ENCODE measurements at places on chromosomes 16 and 17.
A peak's percentile ranks its signal among the peaks of the same experiment; 100 is the strongest.

- no peak for DNase-seq
These were observed 223.1 kb downstream of the SOX9 start for GRCh38 chr17:72343911-72344310.

- no peak for DNase-seq
These were observed 3.4 kb downstream of the SP6 start for GRCh38 chr17:47847341-47848197.

DNA sequence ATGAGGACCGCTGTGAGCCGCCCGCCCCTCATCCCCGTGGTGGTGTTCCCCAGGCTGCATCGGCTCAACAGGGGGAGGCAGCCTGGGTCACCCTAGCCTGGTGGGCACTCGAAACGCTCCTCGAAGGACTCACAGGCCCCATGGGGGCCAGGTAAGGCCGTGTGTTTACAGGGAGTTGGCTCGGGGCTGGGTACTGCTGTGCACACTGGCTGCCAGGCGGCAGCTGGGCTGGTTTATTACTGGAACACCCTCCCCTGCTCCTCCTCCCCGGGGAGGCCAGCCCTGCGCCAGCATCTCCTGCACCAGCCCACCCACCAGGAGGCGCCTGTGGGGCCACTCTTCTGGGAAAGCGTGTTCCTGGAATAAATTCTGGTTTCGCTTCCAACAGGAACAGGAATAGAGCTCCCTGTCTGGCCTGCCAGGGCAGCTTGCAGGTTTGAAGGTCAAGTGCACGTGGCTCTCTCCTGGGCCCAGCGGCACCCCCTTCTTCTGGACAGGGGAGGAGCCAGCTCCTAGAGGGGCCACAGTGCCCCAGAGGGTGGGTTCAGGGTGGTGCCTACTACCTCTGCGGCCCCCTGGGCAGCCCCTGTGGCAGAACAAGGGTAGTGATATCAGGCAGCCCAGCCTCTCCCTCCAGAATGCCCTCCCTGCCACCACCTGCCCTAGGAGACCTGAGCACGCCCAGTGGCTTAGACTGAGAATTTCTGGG, 11.3 kb downstream of the MCRIP1 start:
- DNase-seq: peak; percentile 50

- DNase-seq: no peak
These were observed 8.9 kb upstream of the MRTFB start for GRCh38 chr16:14062261-14062660.

DNA sequence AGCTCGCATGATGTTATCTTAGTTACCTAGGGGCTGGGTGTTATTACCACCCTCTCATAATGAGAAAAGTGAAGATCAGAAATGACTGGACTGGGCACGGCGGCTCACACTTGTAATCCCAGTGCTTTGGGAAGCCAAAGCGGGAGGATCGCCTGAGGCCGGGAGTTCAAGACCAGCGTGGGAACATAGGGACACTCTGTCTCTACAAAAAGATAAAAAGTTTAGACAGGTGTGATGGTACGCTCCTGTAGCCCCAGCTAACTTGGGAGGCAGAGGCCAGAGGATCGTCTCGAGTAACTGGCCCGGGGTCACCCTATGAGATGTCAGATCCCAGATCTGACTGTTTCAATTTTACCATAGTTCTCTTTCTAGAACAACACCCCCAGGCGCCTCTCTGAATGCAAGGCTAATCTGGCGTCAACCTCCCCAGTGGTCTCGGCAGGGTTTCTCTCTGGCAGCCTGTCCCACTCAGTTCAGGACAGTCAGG, 1.9 kb upstream of the CCDC102A start:
- DNase-seq: peak; percentile 67

- DNase-seq: no peak
These were observed 19.1 kb downstream of the GSPT1 start for GRCh38 chr16:11896486-11897176.

GRCh38 chr17:19702217-19702641, 14.2 kb downstream of the SLC47A2 start:
- DNase-seq: no peak

- DNase-seq: no peak
These were observed 4.4 kb upstream of the ASGR1 start for GRCh38 chr17:7183433-7184090.

DNA sequence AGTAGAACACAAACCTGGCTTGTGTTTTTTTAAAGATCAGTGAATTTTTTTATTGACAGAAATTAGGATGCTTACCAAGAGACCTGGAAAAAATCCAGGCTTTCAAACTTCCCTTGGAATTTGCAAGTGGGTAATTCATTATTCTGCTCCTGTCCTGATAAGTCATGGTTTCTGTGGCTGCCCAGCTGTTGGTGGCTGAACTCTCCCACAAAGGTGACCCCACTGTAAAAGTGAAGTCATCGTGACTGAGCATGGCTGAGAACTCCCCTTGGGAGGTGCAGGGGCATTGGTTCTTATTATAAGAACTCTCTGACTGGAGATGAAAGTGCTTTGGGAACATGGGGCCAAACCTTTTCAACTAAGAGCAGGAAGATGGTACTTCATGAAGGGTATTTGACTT, 46.6 kb upstream of the TANC2 start:
- DNase-seq: no peak

GRCh38 chr17:73268582-73269328, 7.1 kb upstream of the CPSF4L start:
- no peak for DNase-seq

DNA sequence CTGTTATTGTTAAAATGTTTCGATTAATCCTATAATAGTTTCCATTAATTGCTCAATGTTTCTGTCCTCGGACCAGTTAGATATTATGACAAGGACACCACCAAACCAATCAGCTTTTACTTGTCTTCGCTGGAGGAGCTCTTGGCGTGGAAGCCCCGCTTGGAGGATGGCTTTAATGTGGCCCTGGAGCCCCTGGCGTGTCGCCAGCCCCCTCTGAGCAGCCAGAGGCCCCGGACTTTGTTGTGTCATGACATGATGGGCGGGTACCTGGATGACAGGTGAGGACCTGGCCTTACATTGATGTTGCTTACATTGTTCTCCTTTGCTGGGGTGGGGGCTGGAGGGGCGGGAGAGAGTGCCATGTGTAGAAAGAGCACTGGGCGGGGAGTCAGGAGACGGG, 3.0 kb downstream of the ENGASE start:
- no peak for DNase-seq

DNA sequence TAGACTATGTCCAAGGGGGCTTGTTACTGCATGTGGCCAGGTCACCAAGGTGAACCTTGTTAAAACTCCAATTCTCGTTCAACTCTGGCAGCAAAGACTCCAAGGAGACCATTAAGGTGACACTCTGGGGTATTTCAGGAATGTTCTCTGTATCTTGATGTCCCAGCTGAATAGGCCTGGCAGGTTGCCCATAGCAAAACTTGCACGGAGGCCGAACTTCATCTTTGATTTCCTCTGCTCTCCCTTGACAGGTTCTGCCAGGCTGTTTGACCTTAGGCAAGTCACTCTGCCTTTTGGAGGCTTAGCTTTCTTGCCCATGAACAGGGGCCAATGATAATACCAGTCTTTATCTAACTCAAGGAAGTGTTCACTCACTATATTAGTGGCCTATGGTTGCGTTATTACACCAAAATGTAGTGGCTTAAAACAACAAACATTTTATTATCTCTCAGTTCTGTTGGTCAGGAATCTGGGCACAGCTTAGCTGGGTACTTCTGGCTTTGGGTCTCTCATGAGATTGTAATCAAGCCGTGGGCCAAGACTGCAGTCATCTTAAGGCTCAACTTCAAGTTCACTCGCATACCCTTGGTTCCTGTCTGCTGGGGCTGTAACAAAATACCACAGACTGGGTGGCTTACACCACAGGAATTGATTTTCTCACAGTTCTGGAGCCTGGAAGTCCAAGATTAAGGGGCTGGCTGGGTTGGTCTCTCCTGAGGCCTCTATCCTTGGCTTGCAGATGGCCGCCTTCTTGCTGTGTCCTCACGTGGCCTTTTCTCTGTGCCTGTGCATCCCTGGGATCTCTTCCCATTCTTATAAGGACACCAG, 168.5 kb downstream of the UTP18 start:
- no peak for DNase-seq

GRCh38 chr16:89922477-89922883, 662 bp upstream of the TUBB3 start:
- DNase-seq: peak; percentile 72

GRCh38 chr17:64503821-64504768, 2.0 kb downstream of the DDX5 start:
- DNase-seq: no peak

- peak; percentile 63 for DNase-seq
These were observed 491 bp downstream of the SLC25A19 start for GRCh38 chr17:75288770-75289114.

- peak; percentile 61 for DNase-seq
These were observed 3.6 kb downstream of the ZNF267 start for GRCh38 chr16:31876951-31877828.

DNA sequence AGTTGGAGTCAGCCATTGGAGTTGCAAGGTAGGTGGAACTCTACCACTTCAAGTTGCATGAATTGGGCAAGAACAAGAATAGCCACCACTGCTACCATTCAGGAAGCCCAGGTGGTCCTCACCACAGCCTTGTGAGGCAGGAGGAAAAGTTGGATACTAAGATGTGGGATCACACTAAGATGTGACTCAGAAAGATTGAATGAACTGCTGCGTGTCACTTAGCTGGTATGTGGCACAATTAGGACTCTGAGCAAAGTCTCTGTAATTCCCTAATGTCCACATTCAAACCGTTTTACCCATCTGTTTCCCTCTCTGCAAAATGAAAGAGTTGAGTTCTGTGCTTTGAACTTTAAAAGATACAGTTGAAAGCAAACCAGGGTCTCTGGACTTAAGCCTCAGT, 44.7 kb upstream of the HS3ST3A1 start:
- no peak for DNase-seq

GRCh38 chr16:4109250-4109736, 6.9 kb downstream of the ADCY9 start:
- DNase-seq: no peak

- no peak for DNase-seq
These were observed 24.5 kb downstream of the SLC7A5 start for GRCh38 chr16:87844809-87845208.

DNA sequence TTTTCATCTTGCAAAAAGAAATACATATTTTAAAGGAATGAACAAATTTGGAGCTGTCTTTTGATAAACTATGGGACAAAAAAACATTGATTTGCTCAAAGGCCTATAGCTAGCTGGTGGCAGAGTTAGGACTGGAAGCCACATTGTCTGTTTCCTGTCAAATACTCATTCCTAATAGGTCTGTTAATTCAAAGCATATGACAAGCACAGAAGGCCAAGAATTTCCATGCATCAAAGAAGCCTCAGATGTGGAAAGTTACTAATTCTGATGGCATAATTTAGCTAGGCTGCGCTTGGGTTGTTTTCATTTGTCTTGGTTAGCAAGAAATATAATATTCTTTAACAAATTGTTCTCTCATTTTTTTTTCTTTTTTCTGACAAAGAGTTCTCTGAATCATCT, 98.0 kb downstream of the CDK5R1 start:
- DNase-seq: no peak

DNA sequence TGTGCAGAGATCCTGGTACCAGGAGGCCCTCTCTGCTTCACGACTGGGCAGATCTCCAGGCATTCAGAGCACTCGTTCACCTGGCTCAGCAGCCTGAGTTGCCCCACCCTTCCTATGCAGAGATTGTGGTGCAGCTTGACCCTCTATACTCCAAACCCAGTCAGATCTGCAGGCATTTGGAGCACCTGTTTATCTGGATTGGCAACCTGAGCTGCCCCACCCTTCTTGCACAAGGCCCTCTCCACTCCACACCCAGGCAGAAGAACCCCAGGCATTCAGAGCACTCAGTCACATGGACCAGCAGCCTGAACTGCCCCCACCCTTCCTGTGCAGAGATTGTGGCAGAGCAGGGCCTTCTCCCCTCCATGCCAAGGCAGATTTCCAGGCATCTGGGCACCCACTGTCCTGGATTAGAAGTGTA, 88.4 kb upstream of the CDH5 start:
- DNase-seq: peak; percentile 7

DNA sequence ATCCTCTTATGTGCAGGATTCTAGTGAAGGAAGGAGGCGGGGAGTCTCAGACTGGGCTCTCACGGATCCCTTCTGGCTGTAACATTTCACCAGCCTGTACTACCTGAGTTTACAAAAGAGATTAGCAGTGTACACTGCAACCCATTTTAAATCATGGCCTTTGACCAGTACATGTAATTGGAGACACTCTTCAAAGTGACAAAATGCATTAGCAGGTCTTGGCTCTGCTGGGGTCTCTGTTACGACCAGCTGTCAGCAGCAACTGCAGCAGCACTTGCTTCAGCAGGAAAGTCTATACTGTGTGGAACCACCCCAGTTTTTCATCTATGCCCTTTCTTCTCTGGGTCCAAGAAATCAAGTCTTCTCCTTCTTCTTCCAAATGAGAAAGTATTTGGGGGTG, 322.8 kb upstream of the ASIC2 start:
- DNase-seq: no peak

DNA sequence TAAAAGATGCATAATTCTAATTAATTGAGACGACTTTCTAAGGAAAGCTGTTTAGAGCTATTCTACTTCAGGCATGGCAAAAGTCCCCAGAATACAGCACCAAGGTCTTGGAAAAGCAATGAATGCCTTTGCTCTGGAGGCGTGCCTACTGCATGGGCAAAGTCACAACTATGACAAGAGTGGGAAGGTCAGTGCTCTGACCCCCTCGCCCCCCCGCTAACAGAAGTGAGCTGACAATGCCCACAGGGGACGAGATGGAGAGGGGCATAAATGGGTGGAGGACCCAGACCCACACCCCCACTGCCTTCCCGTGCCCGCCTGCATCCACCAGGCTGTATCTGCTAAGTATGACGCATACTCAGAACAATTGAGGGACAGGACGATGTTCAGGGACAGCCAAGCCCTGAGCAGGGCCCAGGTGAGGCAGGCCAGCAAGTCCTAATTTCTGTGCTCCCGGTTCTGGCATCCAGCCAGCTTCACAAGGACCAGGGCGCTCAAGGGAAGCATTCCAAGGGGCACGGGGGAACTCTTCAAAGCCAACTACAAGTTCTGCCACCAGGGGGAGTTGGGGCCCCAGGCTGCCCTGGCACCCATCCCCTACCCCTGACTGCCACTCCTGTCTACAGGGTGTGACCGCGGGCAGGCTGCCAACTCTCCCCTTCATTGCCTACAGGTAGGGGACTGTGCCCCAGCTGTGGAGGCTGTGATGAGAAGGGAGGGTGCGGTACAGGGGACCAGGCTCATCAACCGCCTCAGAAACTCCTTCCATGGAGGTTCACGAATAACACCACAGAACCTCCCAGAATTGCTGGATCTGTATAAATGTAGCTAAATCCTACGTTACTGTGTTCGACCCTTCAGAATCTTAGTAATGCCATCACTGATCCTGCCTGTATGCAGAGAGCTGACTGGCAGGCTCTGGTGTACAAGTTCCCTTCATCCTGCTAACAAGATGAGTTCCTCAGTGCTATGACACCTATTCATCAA, 20.8 kb downstream of the NPRL3 start:
- peak; percentile 82 for DNase-seq
